ENCODE measurements at places on chromosomes 12 and 14.
A peak's percentile ranks its signal among the peaks of the same experiment; 100 is the strongest.

- DNase-seq, result peak; percentile 94
Observed at GRCh38 chr12:96094201-96094600, 58.8 kb upstream of the LTA4H start.

DNA sequence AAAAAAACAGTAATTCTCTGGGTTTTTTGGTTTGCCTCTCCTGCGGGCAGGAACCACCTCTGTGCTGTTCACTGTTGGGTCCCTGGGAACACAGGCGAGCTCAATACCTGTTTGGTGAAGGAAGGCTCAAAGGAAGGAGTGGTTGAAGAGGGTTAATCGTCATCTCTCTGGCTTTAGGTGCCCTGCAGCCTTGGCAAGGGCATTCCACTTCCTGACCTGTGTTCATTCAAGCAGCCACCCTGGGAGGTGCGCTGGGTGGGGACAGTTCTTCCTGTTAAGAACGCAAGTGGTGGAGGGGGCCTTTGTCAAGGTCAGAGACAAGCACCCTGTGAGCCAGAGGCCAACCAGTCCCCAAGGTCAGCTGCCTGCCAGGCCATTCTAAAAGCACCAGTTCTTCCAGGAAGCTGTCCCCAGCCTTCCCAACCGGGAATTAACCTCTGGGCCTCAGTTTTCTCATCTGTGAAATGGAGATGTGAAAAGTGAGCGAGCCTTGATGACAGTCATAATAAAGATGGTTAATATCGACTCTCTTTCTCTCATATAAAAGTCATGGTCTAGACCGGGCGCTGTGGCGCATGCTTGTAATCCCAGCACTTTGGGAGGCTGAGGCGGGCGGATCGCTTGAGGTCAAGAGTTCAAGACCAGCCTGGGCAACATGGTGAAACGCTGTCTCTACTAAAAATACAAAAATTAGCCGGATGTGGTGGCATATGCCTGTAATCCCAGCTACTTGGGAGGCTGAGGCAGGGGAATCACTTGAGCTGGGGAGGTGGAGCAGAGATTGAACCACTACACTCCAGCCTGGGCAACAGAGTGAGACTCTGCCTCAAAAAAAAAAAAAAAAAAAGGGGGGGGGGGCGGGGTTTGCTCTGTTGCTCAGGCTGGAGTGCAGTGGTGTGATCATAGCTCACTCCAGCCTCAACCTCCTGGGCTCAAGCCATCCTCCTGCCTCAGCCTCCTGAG lies 6.1 kb downstream of the RHOF start:
- no peak for DNase-seq

DNA sequence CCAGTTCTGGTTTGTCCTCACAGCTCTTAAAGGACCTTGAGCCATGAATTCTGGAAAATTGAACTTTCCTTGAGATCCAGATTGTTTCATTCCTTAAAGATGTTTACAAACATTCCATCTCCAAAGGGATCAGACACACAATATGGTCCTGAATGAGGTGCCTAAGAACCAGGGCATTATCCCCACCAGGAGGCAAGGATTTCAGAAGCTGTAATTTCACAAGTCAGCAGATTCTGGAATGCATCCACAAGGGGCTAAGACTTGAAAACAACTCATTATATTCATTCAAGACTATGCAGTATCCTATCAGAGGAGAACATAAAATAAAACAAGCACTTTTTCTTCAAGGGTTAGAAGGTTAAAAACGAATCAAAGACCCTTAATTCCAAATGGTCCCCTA lies 15.1 kb downstream of the KCNH5 start:
- no peak for DNase-seq

DNA sequence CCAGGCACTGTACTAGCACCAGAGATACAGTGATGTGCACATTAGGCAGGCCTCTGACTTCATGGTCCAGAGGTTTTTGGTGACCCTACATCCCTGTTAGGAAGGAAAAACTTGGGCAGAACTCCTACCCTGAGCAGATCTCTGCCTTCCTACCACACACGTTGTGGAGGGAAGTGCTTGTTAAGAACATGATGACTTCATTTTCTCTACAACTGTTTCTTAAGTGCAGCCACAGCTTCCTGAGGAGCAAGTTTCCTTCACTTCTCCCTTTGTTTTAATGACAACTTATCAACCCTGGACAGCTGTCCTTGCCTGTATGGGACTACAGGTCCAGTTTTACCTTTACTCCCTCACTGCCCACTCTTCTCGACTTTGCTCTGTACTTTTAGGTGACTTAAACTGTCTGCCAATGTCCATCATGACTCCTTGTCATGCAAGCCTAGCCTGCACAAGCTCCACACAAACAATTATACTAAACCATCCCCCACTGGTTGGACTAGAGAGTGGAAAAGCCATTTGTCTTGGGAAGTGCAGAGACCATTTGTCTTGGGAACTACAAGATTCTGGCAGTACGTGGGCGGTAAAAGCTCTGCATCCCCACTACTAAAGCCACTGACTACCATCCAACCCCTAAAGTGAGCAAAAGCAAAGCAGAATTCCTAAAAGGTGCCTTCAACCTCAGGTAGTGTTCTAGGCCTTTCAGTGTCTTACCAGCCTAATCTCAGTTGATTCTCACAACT lies 359.8 kb downstream of the EGLN3 start:
- no peak for DNase-seq

DNA sequence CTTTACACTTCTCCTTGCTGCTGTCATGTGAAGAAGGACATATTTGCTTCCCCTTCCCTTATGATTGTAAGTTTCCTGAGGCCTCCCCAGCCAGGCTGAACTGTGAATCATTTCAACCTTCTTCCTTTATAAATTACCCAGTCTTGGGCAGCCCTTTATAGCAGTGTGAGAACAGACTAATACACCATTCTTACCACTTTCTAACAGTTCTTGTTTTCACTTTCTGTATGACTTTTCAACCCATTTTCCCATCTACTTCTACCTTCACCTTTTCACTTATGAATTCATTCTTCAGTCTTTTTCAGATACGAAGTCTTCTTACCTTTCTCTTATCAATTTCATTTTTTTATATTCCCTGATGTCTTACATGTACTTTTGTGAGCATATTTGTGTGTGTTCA lies 55.1 kb downstream of the FOXA1 start:
- no peak for DNase-seq

GRCh38 chr14:69713209-69713781 lies 53.6 kb upstream of the SRSF5 start:
- no peak for DNase-seq

DNA sequence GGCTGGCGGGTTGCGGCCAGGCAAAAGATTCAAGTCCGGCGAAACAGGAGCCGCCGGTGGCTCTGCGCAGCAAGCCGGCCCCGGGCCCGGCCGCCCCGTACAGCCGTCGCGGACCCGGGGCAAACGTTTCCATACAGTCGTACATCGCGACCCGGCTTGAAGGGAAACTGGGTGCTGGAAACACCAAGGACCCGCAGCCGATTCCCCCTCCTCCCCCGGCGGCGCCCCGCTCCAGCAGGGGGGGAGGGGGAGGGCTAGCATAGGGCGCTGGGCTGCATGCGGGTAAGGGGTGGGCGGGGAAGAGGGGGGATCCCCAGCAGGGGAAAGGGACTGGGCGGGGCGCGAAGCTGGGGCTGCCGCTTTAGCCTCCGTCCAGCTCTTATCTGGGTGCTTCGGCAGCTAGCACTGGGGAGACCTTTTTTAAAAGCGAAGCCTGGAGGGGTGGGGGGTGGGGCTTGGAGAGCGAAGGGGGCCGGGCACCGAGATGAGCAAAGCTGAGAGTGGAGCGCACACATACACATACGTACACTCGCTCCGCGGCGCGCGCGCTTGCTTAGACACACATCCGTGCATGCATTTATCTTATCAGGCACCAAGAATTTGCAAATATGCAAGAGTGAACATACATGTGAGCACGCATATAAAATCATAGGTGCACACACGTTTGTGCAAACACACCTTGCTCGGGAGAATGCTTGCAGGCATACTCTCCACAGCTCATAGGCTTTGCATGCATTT lies 11.9 kb downstream of the RARG start:
- peak; percentile 84 for DNase-seq

GRCh38 chr12:109500406-109501185 lies 23.2 kb downstream of the UBE3B start:
- DNase-seq, result no peak

DNA sequence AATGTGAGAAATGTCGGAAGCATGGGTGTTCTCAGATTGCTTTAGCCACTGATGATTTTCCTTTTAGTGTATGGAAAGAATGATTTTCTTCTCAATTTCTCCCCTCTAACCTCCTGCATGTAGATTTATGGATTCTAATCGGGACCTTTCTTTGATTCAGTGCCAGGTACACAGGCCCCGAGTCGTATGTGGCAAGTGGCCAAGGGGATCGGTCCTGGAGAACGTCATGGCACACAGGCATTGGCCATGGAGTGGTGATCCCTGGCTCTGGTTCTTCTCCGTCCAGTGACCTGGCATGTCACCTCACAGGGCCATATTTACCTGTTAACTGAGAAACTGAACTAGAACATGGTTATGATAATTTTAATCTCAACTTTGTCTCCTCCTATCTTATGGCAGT lies 58.1 kb downstream of the ETV6 start:
- no peak for DNase-seq
